NCI-H1092 (cell line): ENCODE measurements at places on chromosomes 3 and 15.

DNA sequence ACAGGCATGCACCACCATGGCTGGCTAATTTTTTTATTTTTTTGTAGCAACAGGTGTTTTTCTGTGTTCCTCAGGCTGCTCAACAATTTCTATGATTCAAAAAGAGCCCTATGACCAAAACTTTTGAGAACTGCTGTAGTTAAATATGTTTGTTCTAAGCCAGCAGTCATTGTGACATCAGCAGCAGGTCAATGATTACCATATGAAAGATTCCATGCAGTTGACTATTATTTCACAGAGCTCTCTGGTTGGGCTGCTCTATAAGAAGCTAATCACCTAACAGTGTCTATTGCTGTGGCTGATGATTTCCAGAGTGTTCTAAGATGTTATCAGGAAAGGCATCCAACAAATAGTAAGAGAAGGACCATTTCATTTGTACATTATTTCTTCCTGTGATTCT is at the start of gene CCDC54:
TSS of gene CCDC54 (plus strand) at position 289 of the 400 bp plus-strand sequence. CDS start 149 bp downstream, outside the sequence.
- DNase-seq, result no peak

DNA sequence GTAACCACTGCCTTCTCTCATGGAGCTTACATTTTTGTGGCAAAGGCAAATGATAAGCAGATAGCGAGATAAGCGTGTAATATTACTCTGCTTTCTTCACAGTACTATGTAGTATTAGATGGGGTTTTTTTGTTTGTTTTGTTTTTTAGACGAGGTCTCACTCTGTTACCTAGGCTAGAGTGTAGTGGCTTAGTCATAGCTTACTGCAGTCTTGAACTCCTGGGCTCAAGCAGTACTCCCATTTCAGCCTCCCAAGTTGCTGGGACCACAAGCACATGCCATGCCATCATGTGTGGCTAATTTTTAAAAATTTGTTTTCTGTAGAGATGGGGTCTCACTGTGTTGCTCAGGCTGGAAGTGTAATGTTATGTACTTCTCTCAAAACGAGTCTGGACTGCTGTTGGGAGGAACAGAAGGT is 22.9 kb downstream of the MBNL1 start:
- DNase-seq, result no peak

DNA sequence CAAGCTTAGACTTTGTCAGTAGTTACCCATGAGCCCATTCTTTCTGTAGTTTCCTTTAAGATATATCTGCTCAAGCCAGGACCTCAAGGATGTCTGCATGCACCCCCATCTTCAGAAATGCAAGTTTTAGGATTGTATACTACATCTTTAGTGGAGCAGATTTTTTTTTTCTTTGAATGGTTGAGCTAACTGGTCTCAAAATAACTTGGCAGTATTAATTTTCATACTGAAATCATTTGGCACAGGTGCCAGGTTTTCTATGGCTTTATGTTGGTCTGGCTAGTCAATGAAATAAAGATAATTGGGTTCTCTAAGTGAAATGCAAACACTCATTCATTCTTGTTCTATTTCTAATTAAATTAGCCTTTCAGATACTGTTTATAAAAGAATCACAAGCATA is 108.9 kb downstream of the ATG7 start:
- DNase-seq, result peak; percentile 32

GRCh38 chr3:128285042-128285966 is 132.0 kb downstream of the EEFSEC start:
- no peak for DNase-seq

- no peak for DNase-seq
Observed at GRCh38 chr3:170220871-170221270, 1.4 kb upstream of the PRKCI start.

DNA sequence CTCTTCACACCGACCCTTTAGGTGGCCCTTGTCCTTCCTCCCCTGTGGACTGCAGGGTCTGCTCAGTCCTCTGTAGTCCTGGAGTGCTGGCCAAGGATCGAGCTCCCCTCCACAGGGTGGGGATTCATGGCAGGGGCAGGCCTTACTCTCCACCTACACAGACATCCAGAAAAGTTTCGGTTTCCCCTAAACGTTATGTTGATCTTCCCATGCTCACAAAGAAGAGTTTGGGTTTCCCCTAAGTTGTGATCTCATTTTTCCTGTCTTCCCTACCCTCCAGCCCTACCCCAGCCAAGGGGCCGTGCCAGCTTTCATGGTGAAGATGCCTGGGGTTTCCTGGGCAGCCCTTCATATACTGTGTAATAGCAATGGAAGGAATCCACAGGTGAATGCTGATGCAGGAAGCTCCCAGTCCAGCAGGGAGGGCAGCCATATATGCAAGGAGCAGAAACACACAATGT is 10.3 kb downstream of the STOML1 start:
- no peak for DNase-seq

DNA sequence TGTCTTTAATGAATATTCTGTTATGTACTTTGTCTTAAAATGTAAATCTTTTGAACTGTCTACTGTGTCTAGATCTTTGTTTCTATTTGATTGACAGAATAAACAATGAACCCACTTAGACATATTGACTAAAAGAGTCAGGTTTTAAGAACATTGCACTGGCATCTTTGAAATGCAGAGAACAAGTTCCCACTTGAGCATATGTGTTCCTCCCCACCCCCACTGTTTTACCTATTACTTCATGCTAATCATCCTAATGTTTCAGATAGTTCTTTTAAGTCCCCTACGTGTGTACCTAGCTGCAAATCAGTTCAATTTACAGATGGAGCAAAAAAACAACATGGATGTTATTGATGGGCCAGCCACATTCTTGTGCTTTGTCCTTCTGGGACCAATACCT is 11.7 kb upstream of the TCF12 start:
- no peak for DNase-seq

- peak; percentile 7 for DNase-seq
Observed at GRCh38 chr15:76340198-76340802, 3.7 kb downstream of the ISL2 start.

DNA sequence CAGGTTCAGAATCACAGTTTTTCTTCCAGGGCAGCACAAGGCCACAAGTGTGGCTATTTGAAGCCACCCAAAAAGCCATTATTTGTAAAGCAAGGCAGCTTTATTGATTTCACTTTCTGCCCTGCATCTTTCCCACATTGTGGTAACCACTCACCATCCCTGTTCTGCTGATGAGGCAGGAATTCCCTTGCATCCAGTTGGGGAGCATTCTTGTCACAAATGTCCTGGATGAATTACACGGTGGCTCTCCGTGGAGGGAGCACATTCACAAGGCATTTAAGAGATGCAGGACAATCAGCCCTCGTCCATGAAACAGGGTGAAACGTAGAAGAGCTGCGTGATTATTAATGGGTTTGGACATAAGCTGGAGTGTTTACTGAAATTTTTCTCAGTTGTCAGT is 111.2 kb downstream of the APBA2 start:
- no peak for DNase-seq

- DNase-seq, result no peak
Observed at GRCh38 chr3:159751752-159752151, 236.9 kb upstream of the IL12A start.

- no peak for DNase-seq
Observed at GRCh38 chr3:19808834-19809233, 125.2 kb downstream of the EFHB start.

DNA sequence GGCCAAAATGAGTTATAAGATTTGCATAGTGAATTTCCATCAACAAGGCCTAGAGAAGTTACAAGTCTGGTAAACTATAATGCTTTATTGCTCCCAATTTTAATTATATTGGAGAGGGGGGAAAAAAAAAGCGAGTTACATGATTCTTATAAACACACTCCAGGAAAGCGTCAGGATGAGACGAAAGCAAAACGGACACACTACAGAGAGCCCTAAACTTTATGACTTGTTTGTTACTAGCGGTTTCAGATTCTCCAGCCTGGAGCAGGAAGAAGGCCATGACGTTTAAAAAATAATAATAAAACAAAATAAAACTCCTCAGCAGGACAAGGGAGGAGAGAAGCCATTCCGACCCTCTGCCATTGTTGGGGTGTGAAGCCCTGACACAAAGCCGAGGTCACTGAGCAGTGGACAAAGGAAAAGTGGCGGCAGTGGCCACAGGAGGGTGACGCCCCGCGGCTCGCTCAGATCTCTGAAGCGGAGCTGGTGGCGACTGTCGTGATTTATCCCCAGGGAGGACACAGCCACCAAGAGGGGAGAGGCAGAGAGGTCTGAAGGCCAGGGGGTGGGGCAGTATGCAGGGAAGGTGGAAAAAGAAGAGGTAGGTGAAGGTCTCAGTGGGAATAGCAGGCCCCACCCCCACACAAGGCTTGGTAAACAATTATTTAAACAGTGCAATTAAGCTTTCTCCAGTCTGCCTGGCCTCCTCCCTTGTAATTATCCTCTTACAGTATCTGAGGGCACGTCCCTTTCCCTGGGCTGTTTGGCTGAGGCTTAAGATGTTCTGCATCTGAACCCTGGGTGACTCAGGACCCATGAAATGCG is 45.3 kb downstream of the ADAMTS9 start:
- no peak for DNase-seq

GRCh38 chr3:34365231-34365630 is 566.8 kb downstream of the PDCD6IP start:
- DNase-seq, result no peak

DNA sequence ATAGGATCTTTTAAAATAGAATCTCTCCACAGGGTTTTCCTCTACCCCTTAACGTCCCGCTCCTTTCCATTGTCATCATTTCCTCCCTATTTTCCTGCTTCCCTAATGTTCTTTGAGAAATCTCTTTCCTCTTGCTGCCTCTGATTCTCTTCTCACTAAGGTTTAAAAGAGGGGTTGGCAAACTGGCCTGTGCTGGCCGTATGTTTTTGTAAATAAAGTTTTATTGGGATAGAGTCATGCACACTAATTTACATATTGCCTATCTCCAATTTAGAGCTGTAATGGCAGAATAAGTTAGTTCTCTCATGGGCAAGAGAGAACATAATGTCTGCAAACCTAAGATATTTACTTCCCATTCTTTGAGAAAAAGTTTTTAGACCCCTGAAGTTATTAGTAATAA is 25.0 kb downstream of the MRPL3 start:
- DNase-seq, result no peak

DNA sequence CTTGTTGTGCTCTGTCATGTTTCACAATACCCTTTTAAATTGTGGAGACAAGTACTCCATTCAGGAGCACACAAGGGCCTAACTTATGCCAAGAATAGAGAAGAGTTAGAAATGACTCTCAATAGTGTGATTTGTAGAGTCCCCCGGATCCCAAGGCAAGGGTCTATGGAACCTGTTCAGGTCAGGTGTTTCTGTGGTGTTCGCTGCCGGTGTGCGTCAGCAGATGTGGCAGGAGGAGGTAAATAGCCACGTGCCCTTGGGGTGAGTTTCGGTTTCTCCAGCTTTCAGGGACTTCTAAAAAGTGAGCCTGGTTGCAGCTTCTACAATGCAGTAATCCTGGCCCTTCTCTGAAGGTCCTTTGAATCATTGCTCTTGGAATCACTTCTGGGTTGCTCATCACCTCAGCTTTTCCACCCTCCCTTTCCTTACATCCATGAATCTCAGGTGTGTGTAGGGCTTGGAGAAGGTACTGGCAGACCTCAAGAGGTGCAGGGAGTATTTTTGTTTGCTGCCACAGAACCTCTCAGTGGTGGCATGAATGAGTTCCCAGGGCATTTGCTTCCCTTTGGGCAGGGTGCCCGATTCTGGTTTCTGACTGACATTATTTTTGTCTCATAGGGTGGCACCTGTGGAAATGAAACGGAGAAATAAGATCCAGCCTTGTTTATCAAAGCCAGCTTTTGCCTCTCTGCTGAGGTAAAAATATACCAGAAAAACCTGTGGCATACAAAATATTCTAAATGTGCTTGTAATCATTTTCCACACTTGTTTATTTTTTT is 7.3 kb downstream of the ST3GAL6 start:
- DNase-seq, result no peak

- DNase-seq, result no peak
Observed at GRCh38 chr3:153760948-153761347, 360.2 kb upstream of the ARHGEF26 start.

DNA sequence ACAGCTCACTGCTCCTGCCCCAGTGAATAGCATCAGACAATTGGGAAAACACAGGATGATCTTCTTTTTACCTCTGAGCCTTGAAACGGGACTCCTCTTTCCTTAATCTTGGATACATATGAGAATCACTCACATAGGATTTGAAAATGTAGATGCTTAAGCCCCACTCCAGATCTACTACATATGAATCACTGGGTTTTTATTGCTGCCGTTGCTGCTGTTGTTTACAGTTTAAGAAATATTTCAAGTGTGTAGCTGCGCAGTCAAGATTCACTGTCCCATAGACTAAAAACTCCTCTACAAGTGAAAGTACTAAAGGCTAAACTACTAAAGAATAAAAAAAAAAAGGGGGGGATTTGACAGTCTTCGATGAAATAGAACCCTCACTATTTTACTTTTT is 765.9 kb downstream of the NTRK3 start:
- DNase-seq, result no peak

DNA sequence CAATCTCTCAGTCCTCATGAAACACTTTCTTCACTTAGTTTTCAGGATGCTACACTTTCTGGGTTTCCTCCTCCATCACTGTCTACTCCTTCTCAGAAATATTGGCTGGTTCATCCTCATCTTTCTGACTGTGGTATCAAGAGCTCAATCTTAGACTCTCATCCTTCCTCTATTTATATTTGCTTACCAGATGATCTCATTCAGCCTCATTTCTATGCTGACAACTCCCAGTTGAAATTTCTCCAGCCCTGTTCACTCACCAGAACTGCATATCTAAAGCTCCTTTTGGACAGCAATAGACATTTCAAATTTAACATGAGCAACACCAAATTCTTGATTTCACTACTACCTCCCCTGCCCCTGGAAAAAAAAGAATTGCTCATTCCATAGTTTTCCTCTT is 48.0 kb upstream of the FBN1 start:
- no peak for DNase-seq

GRCh38 chr15:79897701-79898113 is 893 bp upstream of the MTHFS start:
- DNase-seq, result no peak

DNA sequence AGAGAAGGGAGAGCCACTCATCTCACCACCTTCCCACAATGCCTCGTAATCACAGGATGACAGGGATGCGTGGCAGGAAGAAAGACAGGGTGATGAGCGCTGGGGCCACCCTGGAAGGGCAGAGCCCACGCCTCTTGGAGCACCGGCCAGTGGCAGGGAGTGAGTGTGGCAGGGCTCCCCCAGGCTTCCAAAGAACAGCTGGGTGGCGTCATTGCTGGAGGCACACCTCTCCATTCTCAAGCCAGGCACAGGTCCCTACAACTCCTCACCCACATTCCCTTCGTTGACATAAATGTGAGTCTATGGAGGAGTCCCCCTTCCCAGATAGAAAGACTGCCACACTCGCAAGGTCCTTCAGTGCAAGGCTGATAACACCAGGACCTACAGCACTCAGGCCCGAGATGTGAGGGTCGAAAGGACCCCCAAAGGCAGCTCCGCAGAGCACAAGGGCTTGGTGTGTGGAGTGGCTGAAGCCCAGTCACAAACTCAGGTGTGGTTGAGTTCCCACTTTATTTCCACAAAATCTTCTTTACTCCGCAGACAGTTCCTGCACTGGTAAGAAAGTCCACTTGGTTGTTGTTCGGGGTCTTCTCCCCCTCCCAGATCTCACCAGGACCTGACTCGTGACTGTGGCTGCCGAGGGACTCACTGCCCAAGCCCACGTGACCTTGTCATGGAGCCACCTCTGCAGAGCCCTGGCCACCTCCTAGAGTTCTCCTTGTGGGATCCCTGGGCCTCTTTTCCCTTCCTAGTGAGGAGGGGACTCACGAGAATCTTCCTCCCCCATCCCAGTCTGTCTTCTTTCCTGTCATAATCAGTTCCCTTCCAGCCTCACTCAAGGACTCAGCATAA is 22.4 kb upstream of the CORO2B start:
- DNase-seq, result no peak
